ENCODE measurements at places on chromosomes 5 and 9.

GRCh38 chr5:35557199-35557598 lies 60.5 kb upstream of the SPEF2 start:
- no peak for DNase-seq

- DNase-seq: peak; percentile 87
Measured at GRCh38 chr5:177473443-177474001, at the start of gene DBN1. TSS of gene DBN1 (minus strand) at chr5:177473634. CDS start at chr5:177473521, 113 bp downstream.

- DNase-seq: peak; percentile 26
Measured at GRCh38 chr5:73587923-73588322, 22.4 kb downstream of the UTP15 start.

- DNase-seq: no peak
Measured at GRCh38 chr9:72041369-72041768, 19.0 kb downstream of the C9orf57 start.
